ENCODE measurements at places on chromosomes 4 and X.

GRCh38 chr4:172546782-172547181 lies 621.8 kb upstream of the GALNT7 start:
- DNase-seq, result no peak

- no peak for DNase-seq
These were observed 24.4 kb downstream of the TXK start for GRCh38 chr4:48109413-48110263.

GRCh38 chrX:34642849-34643248 lies 14.2 kb downstream of the TMEM47 start:
- DNase-seq, result no peak

DNA sequence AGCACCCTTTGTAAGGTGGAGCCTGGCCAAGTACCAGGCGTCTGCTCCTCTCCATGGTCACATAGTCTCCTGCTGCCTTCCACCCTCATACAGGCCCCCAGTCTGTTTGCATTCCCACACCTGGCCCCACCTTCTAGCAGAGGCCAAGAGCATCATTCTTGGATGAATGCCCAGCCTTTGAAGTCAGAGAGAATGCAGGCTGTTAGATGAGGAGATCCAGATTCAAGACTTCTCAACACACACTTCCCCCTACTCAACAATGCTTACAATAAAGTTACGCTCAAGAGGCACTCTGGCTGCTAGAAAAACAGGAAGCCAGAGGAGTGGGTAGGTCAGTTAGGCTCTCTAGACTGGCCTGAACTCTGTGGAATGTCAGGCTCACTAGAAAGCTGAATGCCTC lies 43.3 kb downstream of the SHROOM4 start:
- no peak for DNase-seq

- DNase-seq, result no peak
These were observed 57.1 kb downstream of the REELD1 start for GRCh38 chr4:146271466-146271865.

DNA sequence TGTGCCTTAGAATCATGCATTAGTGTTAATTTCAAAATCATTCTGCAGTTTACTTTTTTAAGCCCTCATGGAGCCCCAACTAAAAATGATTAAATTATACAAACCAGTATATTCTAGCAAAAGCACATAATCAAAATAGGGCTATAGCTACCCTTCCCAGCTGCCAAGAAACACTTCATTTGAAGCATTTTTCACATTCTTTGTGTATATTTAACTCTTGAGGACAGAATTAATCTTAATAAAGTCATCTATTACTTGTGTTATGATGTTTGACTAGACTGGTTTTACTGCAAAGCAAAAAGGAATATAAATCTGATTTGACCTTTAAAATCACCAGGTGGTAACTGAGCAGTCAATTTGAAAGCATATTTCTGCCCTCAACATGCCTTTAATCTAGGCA lies 145.1 kb downstream of the PRDM5 start:
- DNase-seq, result no peak

GRCh38 chr4:54737421-54737820 lies 79.7 kb downstream of the KIT start:
- no peak for DNase-seq

DNA sequence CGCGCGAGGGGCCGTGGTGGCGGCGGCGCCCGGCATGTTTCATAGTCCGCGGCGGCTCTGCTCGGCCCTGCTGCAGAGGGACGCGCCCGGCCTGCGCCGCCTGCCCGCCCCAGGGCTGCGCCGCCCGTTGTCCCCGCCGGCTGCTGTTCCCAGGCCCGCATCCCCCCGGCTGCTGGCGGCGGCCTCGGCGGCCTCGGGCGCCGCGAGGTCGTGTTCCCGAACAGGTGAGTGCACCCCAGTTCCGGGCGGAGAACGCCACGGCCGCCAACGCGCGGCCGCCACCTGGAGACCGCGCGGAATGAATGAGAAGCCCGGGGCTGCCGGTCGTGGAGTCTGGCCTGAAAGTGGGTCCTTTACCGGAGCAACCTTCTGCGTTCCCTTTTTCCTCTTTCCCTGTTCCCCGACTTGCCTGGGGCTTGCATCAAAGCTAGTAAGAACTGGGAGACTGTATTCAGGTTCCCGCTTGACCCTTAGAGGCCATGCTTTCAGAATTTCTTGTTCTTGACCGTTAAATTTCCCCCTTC lies 429 bp downstream of the NOCT start:
- DNase-seq, result no peak

- DNase-seq, result no peak
These were observed 148.7 kb downstream of the FSTL5 start for GRCh38 chr4:162015090-162015489.

GRCh38 chr4:17511509-17511949 lies 361 bp downstream of the QDPR start:
- peak; percentile 61 for DNase-seq

DNA sequence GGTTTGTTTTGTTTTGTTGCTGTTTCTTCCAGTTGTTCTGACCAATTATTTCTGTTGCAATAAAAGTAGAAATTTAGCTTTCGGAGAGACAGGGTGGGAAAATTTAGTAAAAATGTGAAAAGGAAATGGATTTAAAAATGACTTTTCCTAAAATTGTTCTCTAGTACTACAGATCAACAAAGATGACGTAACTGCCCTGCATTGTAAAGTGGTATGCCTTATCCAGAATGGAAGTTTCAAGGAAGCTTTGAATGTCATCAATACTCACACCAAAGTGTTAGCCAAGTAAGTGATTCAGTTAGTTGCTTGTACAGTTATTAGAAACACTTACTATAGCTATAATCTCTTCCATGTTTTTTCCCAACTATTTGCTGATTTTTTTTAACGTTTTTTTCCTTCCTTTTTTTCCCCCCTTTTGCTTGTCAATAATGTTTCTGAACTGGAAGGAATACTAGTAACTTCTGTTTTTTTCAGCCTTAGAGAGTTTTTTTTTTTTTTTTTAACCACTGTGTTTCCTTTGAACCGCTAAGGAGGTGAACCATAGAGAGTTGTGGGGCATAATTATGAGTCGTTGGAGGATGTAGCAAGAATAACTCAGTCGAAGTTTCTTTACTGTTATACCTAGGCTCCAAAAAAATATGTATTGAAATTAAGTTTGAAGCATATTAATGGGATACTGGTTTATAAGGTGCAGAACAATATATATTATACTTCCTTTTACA lies 2.2 kb downstream of the SRP72 start:
- no peak for DNase-seq

DNA sequence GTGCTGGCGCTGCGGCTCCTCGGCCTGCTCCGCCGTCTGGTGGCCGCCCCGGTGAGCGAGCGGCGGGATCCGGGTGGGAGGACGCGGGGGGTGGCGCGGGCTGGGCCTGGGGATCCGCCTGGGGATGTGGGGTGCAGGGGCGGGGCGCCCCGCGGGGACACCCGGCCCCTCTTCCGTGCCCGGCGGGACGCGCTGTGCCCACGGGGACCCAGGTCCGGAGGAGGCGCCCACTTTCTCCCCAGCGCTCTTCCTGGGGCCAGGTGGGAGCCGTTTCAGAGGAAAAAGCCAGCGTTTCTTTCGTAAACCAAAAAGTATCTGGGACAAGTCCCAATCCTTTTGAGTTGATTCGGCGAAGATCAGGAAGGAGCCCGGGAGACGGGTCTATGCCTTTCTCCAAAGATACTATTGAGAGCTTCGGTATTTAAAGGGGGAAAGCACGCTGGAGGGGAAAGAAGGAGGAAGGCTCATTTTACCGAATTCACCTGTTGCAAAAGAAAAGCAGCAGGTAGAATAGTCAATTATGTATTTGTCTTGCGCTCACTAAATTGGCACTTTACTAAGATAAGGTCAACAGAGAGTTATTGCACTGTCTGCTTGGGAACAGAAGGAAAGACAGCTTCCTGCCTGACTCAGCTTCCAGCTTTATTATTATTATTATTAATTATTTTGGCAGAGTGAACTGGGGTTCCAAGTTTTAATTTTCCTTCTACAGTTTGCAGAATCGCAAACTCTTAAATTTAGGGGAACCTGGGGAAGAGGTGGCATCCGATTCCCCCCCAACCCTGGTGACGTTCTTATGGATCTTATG lies 81.5 kb upstream of the CD99 start:
- DNase-seq, result no peak

DNA sequence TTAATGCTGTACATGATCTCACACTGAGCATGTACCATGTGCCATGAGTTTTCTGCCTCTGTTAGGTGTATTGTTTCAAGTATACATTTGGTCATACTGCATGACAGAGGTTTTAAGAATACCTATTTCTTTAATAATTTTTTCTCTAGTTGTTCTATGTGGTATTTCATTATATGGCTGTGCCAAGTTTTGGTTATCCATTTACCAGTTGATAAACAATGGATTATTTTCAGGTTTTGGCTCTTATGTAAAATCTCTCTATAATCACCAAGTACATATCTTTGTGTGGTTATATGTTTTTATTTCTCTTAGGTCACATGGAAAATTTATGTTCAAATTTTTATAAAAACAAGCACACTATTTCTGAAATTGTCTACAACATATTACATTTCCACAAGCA lies 221.9 kb downstream of the GPM6A start:
- no peak for DNase-seq

- DNase-seq, result no peak
These were observed 133.5 kb upstream of the NDST3 start for GRCh38 chr4:117900832-117901231.

DNA sequence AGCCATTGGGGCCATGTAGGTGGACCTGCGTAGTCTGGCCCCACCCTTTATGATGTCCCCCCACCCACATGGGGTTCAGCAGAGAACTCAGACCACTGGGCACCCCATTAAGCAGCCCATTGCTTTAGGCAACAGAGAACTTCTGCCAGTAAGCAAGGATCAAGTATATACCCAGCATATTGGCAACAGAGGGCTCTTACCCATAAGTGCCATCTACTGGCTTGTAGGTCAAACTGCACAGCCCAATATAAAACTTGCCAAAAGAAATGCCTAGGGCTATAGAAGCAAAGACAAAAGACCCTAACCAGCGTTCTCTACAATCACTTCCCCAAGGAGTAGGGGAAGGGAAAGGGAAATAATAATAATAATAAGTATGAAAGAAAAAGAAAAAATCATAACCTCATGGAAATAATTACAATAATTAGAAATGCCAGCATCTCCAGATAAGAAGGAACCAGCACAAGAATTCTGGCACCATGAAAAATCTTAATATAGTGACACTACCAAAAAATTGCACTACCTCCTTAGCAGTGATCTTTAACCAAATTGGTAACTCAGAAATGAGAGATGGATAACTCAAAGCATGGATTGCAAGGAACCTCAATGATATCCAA lies 1090.7 kb downstream of the FAT4 start:
- no peak for DNase-seq

DNA sequence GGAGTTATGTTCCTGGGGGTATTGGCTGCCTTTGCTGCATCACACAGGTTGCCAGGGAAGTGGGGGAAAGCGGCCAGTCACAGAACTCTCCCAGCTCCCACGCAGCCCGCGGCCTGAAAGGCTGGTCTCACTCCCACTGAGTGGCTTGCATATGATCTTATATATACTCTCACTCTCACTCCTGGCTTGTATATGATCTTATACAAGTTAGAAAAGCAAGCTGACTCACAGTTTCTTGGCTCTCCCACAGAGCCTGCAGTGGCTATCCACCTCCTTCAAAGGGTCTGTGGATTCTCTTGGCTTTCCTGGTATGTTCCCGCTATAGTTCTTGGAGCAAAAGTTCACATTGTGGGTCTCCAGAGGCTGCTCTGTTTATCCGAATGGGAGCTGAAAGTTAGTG lies 833.5 kb upstream of the GALNTL6 start:
- DNase-seq, result peak; percentile 19

- DNase-seq, result no peak
These were observed 83.9 kb upstream of the RAI2 start for GRCh38 chrX:17944833-17945497.

- DNase-seq, result no peak
These were observed 121.5 kb upstream of the NUDT6 start for GRCh38 chr4:123043793-123044425.

GRCh38 chr4:19756661-19757060 lies 495.0 kb upstream of the SLIT2 start:
- no peak for DNase-seq

DNA sequence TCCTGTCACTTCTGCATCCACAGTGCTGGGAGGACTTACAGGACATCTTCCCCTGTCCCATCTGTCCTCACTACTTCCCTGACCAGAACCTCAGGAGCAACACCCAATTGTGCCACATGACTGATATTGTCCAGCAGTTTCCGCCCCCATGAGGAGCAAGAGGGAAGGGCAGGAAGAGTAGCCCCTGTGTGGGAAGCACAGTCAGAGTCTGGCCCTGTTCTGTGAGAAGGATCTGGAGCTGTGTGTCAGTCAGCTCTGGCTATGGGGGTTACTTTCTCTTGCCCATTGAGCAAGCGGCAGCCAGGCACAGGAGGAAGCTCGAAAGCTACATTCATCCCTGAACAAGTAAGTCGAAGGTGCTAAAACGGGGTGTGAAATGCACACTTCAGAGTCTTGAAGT lies 14.8 kb upstream of the TRIM60 start:
- DNase-seq, result no peak

- no peak for DNase-seq
These were observed 7.9 kb upstream of the FAM13A start for GRCh38 chr4:89064848-89065247.

GRCh38 chrX:3046253-3047240 lies 5.3 kb downstream of the ARSF start:
- DNase-seq, result no peak

- no peak for DNase-seq
These were observed 348.2 kb downstream of the PDGFC start for GRCh38 chr4:156623376-156623775.

GRCh38 chr4:173478201-173478912 lies 51.7 kb downstream of the HAND2 start:
- DNase-seq, result no peak

- no peak for DNase-seq
These were observed 118.1 kb upstream of the EMCN start for GRCh38 chr4:100635899-100636298.

GRCh38 chr4:98482847-98483806 lies 175.3 kb downstream of the TSPAN5 start:
- no peak for DNase-seq

GRCh38 chrX:1397001-1397400 lies 5.1 kb upstream of the SLC25A6 start:
- DNase-seq, result no peak

DNA sequence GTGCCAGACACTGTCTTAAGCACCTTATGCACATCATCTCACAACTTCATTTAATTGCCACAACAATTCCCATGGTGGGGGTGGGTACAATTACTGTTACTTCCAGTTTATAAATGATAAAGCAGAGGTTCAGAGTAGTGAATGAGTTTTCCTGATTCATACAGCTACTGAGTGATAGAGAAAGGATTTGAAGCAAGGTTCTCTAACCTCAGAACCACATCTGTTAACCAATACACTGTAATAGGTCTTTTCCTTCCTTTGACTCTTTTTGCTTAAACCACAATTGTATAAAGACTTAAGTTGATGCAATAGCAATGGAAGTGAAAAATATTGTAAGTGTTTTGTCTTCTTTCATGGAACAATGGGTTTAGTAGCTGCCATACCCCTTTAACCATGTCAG lies 43.5 kb upstream of the PAK3 start:
- no peak for DNase-seq

DNA sequence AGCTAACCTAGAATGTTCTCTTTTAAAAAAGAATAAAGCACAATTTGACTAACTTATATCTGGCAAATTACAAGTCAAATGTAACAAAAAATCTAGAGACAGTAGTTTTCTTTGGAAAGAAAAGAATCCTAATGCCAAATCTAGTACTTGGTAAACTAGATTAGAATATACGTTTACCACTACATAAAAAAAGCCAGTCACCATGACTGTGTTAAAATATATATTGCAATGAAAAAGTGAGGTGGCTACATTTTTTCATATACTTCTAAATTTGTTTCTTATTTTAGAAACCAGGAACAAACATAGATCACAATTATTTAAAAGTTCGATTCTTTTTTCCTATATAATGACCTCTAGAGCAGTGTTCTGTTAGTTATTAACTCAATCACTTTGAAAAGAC lies 29.6 kb upstream of the PPA2 start:
- no peak for DNase-seq

All from right hindlimb (tissue), 1 donor.